IMR-90 (cell line): ENCODE measurements at places on chromosomes 12 and 14.

- H3K27ac ChIP-seq = no peak overlapping the region
- H3K27me3 ChIP-seq = no peaks in the 10 kb centered on the region
- DNase-seq = no peak
- no peaks in the 10 kb centered on the region for H3K4me1 ChIP-seq
- H3K4me3 ChIP-seq = no peak overlapping the region
Measured at GRCh38 chr12:12954878-12955625, 3.1 kb upstream of the GPRC5D start.

DNA sequence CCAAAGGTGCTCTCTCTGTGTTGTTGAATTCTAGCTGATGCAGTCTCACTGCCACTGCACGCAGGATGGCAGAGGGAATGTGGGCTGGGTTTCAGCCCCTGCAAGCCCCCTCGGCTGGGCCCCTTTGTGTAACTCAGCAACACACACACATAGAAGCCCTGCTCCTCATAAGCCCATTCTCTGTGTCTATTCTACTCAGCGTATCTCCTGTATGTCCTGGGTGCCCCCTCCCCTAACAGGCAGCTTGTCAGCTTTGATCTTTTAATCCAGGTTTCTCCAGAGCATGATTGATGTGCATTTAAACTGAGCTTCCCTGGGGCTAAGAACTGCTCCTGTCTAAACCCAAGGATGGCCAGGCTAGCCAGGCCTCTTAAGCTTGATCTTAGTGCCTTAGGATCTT is 43.0 kb downstream of the SRRM4 start:
- H3K36me3 ChIP-seq = no peaks in the 10 kb centered on the region
- no peaks in the 10 kb centered on the region for H3K27me3 ChIP-seq
- H3K4me3 ChIP-seq = no peak overlapping the region
- no peak overlapping the region for H3K27ac ChIP-seq
- no peak for DNase-seq
- no peaks in the 10 kb centered on the region for H3K4me1 ChIP-seq

DNA sequence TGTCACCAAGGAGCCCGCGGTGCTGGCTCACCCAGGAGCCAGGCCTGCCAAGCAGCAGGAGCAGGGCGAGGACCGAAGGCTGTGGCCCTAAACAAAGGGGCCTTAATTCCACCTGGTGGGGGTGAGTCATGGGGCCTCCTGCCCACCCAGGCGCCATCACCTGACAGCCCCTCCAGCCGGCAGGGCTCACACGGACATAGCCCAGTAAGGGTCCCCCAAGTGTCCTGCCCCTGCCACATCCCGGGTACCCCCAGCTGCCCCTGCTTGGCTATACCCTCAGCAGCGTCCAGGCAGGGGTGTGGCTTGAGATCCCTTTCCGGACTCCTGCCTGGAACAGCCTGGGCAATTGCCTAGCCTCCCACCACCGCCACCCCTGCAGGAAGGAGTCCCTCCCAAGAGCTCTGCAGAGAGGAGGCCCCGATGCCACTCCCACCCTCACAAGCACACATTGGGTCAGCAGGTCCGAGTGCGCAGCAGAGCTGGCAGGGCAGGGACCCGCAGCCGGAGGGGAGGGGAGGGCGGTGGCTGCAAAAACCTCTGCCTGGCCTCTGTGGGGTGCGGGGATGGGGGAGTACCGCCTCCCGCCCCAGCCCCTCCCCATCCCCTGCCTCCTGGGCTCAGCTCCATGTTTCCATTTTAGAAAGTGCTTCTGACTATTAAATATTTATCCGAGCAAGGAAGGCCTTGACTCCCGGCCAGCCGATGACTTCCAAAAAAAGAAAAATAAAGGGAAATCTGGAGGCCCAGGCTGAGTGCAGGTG is 4.6 kb downstream of the AHNAK2 start:
- H3K27ac ChIP-seq = peak overlapping the region; percentile 83
- DNase-seq = peak; percentile 46
- no peak overlapping the region for H3K4me3 ChIP-seq
- H3K27me3 ChIP-seq = no peaks in the 10 kb centered on the region
- H3K4me1 ChIP-seq = peaks cover 37% of the 10 kb centered on the region

- no peaks in the 10 kb centered on the region for H3K4me1 ChIP-seq
- H3K4me3 ChIP-seq = no peak overlapping the region
- no peak overlapping the region for H3K27ac ChIP-seq
- H3K27me3 ChIP-seq = no peaks in the 10 kb centered on the region
- peaks cover 12% of the 10 kb centered on the region for H3K36me3 ChIP-seq
- DNase-seq = no peak
Measured at GRCh38 chr12:79617696-79618095, 73.1 kb downstream of the PAWR start.

DNA sequence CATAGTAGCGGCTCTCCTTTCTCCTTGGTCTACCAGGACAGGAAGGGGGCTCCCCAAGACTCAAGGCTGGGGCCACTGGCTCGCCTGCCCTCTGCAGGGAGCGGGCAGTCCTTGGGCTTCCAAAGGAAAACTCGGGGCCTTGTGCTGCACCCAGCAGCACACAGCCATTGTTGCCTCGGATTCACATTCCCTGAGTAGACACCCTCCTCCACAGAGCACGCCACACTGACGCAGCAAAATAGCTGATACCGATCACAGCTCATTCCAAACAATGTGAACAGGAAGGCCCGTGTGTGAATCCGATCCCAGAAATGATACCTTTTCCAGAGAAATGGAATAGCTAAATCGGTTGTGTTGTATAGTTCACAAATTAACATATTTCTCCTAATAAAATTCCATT is 65.1 kb upstream of the DYNC1H1 start:
- H3K4me1 ChIP-seq = no peaks in the 10 kb centered on the region
- no peaks in the 10 kb centered on the region for H3K27me3 ChIP-seq
- peaks cover 48% of the 10 kb centered on the region for H3K36me3 ChIP-seq

- no peaks in the 10 kb centered on the region for H3K36me3 ChIP-seq
- peaks cover 9% of the 10 kb centered on the region for H3K27me3 ChIP-seq
- DNase-seq = no peak
- no peak overlapping the region for H3K27ac ChIP-seq
- H3K4me1 ChIP-seq = no peaks in the 10 kb centered on the region
Measured at GRCh38 chr12:3772380-3772779, 19.5 kb upstream of the CRACR2A start.

DNA sequence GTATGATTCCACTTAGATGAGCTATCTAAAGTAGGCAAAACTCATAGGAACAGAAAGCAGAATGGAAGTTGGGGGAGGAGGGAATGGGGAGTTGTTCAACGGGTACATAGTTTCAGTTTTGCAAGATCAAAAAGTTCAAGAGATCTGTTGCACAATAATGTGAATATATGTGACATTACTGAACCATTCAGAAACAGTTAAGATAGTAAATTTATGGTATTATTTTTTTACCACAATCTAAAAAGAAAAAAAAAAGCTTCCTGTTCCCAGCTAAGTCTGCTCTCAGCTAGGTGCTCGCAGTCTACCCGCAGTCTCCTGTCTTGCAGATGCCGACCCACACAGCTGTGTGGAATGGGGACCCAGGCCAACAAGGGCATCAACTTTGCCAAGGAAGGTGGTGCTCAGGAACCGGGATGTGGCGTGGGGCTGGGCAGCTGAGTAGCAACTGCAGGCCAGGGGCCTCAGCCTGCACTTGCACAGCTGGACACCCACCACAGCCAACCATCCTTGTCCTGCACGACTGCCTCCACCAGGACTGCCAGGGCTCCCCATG is 15.3 kb upstream of the ANO6 start:
- peak; percentile 36 for DNase-seq
- no peak overlapping the region for H3K4me3 ChIP-seq
- no peak overlapping the region for H3K27ac ChIP-seq
- no peaks in the 10 kb centered on the region for H3K36me3 ChIP-seq
- peaks cover 2% of the 10 kb centered on the region; the same call in 1 of the 2 replicates for H3K4me1 ChIP-seq

GRCh38 chr14:22551605-22551997 is 37.4 kb downstream of the DAD1 start:
- peaks cover 25% of the 10 kb centered on the region for H3K4me1 ChIP-seq
- no peak overlapping the region for H3K27ac ChIP-seq
- DNase-seq = no peak
- H3K4me3 ChIP-seq = no peak overlapping the region
